ENCODE measurements at places on chromosomes 3 and 15. TPM values are rescaled to one million over a fixed set of nuclear protein-coding genes. Genes with fewer than 3 reads are reported as not detected.

ADAMTS7 gene
- 10.5 TPM for total RNA-seq

SI gene
- not detected for total RNA-seq

CTXN2 gene
- total RNA-seq = not detected

MCTP2 gene
- 7.5 TPM for total RNA-seq

FETUB gene
- total RNA-seq = 0.36 TPM

ST8SIA2 gene
- total RNA-seq = 6.3 TPM

GOLGA6A gene
- not detected for total RNA-seq

ARPIN gene
- 9.1 TPM for total RNA-seq

KLHL40 gene
- not detected for total RNA-seq

SLC2A2 gene
- not detected for total RNA-seq

FBXL22 gene
- not detected for total RNA-seq

- no peak for DNase-seq
These were observed 71.5 kb upstream of the TNIK start for GRCh38 chr3:171531716-171532115.

DNA sequence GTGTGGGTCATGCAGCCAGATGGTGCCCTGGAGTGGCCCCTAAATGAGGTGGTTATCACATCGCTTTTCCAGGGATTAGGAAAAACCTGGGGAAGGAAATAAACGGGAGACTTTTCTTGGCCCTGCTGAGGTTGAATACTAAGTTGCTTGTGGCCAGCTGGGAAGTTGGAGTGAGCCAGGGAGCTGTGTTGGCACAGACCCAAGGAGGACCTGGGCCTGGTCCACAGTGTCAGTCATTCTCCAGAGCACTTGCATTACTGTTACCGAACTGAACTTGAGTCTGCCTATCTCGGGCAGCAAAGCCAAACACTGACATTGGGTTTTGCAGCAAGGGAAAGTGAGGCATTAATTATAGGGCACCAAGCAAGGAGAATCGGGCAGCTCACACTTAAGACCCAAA, 339.0 kb downstream of the GABRB3 start:
- DNase-seq = no peak

DNA sequence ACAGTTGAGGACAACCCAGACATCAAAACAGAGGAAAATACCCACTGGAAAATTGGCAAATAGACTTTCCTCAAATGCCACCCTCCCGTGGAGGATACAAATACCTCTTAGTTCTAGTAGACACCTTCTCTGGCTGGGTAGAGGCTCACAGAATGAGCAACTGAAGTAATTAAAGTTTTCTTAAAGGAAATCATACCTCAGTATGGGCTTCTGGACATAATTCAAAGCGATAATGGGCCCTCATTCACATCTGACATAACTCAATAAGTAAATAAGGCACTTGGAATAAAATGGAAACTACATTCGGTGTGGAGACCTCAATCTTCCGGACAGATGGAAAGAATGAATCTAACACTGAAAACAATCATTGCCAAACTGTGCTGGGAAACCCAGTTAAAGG, 115.2 kb upstream of the PLCL2 start:
- no peak for DNase-seq

GRCh38 chr3:152331018-152331541, 62.4 kb downstream of the MBNL1 start:
- peak; percentile 45 for DNase-seq

GRCh38 chr3:159829056-159829455, 159.6 kb upstream of the IL12A start:
- DNase-seq = no peak

DNA sequence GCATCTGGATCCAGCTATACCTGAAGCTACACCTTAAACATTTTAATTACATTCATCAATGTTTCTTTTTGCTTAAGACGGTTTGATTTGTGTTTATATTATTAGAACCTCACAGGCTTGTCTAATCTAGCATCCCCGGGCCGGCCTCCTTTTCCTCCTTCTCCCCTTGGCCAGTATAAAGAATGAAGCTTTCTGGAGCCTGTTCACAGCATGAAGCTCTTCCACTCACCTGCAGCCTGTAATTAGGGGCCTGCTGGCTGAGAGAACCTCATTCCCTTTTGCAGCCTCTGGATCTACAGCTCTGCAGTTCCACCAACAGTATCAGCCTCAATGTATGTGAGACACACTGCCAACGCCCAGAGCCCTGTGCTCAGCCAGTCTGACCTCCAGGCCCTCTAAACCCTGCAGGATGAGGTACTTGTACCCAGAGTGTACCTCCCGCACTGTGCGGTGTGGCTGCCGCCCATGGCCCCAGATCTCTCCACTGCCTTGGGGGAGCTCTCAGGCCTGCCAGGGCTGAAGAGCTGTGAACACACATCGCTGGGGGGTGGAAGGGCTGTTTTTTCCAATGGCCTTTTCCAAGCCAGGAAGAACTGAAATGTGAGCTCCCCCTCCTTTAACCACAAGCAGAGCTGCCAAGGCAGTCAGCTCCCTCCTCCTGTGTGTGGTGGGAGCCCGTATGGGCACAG, 114.7 kb upstream of the ALDH1A3 start:
- no peak for DNase-seq

GRCh38 chr3:190127195-190127594, 6.5 kb upstream of the P3H2 start:
- no peak for DNase-seq

DNA sequence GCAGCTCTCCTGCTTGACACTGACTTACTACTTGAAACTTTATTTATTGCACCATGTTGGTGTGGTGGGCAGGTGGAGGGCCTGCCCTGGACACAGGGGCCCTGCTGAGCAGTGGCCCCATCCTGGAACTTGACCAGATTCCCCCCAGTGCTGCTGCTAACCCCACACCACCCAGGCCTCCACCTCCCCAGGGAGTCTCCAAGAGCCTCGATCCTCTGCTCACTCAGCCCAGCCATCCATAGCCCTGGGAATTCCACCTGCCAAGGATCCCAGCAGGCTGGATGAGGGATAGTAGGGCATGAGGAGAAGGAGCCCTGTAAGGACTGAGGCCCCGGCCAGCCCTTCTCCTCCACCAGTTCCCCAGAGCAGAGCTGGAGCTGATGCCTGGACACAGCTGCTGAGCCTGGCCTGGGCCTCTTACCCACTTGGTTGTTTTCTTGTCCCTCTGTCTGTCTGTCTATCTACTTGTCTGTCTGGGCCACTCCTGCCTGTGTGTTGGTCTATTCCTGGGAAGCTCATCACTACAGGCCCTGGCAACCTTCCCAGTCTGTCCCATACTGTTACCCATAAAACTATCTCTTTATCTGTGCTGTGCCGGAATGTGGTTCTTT, 2.8 kb downstream of the CHAC1 start:
- DNase-seq = no peak

DNA sequence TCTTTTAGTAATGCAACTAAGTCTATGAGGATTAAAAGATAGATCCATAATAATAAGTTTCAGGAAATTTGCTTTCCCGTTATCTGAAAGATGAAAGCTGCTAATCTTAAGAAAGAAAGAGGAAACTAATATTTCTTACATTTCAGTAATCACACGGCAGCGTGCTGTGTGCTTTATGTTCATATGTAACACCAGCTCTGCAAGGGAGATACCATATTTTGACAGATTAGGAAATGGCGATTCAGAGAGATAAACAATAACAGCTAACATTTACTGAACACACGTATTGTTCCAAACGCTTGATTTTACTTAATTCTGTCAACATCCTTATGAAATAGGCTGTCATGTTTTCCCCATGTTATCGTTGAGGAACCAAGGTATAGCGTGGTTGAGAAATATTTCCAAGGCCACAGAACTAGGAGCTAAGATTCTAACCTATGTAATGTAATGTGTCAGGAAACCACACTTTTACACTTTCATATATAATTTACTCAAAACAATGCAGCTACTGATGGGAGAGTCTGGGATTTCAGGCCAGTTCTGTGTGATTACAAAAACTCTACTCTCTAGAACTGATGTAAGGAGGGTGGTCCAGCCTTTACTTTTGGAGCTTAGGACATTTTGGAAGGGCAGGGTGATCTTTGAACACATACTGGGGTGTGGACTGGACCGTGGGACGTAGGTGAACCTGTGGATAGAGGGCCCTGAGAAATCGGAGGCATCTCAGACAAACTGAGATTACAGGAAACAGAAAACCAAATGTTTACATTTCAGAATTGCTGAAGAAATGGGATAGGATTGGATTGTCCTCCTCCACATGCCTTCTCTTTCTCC, 100.6 kb downstream of the IL1RAP start:
- DNase-seq = no peak

DNA sequence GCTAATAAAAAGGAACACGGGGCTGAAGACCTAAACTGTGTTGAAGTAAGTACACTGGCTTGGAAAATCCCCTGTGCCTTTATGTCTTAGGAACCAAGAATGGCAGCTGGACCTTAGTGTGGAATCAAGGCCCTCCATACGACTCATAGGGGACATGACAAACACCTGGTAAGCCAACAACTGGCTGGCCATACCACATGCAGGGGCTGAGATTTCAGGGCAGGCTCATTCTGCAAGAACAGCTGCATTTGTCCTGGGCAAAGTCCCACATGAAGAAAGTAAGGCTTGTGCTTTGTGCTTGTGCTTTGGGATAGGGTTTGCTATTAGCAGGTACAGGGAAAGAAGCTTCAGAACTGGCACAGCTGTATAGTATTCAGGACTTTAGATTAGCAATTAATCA, 18.0 kb downstream of the ETV5 start:
- DNase-seq = no peak

GRCh38 chr3:192879346-192880031, 38.2 kb downstream of the MB21D2 start:
- DNase-seq = peak; percentile 95

- no peak for DNase-seq
These were observed 31.1 kb downstream of the RBM5 start for GRCh38 chr3:50119786-50120185.

DNA sequence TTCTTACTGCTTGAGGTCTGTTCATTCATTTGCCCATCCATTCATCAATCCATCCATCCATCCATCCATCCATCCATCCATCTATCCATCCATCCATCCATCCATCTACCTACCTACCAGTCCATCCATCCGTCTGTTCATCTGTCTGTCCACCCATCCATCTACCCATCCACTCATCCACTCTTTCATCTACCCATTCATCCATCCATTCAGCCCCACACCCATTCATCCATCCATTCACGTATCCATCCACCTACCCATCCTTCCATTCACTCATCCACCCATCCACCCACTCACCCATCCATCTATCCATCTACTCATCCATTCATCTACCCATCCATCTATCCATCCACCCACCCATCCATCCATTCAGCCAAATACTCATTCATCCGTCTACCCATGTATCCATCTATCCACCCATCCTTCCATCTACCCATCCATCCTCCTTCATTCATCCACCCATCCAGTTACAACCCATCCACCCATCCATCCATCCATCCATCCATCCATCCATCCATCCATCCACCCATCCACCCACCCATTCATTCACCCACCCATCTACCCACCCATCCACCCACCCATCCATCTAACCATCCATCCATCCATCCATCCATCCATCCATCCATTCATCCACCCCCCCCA, 68.3 kb downstream of the FBLN2 start:
- no peak for DNase-seq

DNA sequence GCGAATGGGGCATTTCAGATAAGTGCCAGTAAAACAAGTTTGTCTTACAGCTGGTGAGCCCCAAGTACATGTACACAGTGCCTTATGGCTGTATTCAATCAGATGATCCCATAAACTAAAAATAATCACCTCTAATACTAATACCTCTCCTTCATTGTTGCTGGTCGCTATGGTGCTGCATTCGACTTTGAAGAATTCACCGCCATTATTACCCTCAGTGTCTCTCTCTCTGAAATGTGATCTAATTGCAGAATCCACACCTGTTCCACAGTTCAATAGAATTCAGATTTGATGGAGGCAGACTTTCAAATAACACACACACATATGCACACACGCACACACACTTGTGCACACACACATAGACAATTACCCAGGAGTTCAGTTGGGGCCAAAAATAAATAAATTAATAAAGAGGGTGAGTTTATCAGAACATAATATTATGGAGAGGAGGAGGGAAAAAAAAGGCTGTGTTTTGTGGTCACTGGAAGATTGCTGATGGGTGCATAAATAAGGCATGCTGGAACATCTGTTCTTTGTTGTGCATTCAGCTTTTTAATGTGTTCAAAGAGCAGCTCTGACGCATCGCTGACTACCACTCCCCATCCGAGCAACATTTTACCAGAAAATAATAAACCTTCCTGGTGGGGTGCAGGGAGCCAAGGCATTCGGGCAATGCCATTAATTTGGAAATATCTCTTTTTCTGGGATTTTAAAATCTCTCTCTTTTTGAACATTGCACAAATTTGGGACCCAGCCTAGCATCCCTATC, 235.7 kb downstream of the SATB1 start:
- no peak for DNase-seq

DNA sequence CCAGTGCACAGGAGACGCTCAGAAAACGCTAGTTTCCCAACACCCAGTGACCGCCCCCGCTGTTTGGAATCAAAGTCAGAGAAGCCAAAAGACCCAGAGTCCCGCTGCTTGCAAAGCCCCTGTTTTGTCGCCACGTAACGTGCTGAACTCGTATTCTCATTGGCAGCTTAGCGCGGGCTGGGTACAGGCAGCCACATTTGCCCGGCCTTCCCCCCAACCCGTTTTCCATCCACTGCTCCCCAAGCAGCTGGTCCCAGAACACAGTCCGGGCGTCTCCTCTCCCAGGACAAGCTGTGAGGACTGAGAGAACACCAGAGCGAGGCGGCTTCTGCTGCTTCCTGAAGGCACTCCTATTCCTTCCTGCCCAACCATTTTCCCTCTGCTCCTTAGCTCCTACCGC, 54.8 kb downstream of the RASGRF1 start:
- DNase-seq = no peak

DNA sequence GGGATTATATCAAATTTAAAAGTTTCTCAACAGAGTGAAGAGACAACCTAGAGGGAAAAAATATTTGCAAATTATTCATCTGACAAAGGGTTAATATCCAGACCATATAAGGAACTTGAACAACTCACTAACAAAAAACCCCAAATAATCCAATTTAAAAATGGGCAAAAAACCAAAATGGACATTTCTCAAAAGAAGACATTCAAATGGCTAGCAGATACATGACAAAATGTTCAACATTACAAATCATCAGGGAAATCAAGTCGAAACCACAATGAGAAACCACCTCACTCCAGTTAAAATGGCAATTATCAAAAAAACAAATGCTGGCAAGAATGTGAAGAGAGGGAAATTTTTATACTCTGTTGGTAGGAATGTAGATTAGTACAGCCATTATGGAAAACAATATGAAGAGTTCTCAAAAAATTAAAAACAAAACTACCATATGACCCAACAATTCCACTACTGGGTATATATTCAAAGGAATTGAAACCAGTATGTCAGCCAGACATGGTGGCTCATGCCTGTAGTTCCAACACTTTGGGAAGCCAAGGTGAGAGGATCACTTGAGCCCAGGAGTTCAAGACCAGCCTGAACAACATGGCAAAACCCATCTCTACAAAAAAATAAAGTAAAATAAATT, 88.5 kb downstream of the CSNK1G1 start:
- DNase-seq = no peak

- no peak for DNase-seq
These were observed 95.4 kb downstream of the SRGAP3 start for GRCh38 chr3:9153904-9154619.

DNA sequence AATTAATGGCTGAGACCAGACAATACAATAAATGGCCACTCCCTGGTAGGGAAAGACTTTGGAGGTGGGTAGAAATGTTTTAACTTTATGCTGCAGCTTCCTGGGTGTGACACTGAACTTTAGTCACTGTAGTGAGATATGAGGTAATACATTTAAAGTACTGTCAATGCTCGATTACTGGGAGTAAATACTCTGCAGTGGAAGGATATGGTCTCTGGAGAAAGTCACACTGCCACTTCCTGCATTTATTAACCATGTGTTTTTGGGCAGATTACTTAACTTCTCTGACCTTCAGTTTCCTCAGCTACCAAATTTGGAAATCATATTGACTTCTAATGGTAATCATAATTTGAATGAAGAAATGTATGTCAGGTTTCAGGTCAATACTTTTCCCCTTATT, 317.1 kb upstream of the TGFBR2 start:
- no peak for DNase-seq
